ENCODE measurements at places on chromosomes 6 and 20.

DNA sequence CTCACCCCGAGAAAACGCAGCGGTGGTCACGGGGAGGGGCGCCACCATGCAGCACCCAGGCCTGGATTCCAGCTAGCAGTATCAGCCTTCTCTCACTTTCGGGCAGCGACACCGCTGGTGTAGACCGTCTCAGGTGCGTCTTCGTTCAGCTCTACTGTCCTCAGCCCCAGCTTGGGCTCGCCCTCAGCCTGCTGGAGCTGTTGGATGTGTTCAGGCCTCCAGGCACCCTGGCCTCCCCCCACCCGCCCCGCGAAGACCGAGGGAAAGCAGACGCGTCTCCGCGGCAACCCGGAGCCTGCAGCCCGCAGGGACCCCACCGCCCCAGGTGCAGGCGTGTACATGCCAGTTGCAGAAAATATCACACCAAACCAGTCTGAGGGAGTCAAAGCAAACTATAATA, 60.8 kb upstream of the CARMIL1 start:
- no peak for DNase-seq

- no peak for DNase-seq
Observed at GRCh38 chr6:82458147-82458546, 94.5 kb downstream of the TPBG start.

GRCh38 chr6:28105245-28105639, 19.2 kb upstream of the ZSCAN16 start:
- no peak for DNase-seq

GRCh38 chr20:40892642-40893041, 136.0 kb upstream of the TOP1 start:
- DNase-seq = no peak

DNA sequence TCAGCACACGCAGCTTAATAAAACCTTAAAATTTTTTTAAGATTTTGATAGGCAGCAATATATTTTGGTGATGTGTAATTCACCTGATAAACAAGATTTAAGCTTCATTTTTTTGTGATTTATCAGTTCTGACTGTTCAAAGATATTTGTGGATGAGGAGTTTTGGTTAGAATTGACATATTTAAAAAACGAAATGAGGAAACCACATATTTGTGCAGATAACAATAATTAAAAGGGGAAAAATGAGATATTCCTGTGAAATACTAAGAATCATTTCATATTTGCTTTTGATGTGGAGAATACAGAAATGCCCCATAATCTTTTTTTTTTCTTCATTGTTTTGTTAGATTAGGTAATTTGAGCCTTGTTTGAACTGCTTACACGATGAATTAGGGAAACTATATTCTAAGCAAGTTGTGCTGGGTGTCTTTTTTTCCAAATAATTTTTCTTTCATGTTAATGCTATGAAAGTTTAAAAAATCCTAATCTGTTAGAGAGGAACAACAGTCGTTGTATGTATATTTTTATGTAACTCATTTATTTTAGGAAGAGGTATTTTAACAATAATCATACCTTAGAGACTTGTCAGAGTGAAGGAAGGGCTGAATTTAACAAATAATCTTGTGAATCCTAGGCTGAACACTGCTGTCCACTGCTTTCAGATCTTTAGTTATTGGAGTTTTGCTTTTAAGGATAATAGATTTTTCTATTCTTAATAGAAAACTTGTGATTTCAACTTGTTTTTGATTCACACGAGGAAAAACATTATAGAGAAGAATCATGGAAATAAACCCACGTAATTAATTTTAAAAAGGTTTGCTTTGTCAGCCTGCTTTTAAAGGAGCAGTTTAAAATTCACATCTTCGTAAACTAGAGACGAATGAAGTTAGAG, 4.0 kb downstream of the ARID1B start:
- no peak for DNase-seq

DNA sequence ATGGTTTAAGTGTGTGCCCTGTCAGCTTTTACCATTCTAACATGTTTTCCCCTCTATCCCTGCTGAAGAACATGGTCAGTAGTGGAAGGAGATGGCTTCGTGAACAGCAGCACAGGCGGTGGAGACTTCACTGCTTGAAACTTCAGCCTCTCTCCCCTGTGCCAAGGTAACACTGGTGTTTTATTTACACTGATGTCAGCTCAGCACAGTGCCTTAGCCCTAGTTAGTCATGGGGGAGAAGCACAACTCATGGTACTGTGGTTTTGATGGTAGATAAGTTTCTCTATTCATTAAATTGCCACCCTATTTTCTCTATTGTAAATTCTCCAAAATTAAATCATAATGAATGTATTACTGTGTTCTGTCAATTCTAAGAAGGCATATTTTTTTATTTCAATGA, 56.6 kb downstream of the MTHFD1L start:
- no peak for DNase-seq

GRCh38 chr6:157961153-157961831, 20.4 kb upstream of the SYNJ2 start:
- DNase-seq = no peak

- DNase-seq = no peak
Observed at GRCh38 chr20:51529081-51529681, 13.3 kb downstream of the NFATC2 start.

GRCh38 chr6:158705386-158706126, 55.7 kb downstream of the SYTL3 start:
- DNase-seq = no peak

GRCh38 chr20:42756991-42757390, 432.7 kb downstream of the PTPRT start:
- no peak for DNase-seq

DNA sequence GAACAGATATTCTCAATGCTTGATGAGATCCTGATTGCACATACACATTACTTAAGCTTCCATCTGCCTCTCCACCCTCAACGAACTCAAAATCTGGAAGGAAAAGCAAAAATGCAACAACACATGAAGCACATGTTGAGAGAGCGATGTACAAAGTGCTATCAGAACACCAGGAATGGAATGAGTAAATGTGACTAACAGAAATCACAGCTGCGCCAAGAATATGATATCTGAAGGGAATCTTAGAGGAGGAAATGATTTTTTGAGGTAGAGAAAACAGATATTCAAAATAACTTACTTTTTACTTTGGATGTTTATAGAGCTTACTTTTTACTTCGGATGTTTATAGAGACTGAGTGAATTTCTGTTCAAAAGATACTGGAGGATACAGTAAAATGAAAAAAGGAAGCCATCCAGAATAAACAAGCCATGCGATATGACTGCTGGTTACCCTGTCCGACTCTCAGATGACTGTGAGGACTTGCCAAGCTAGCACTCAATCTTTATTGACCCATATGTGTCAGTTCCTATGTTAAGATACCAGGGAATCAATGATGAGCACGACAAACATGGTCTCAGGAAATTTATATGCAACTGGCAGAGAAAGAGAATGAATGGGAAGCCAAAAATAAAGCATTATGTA, 102.0 kb downstream of the SMLR1 start:
- DNase-seq = no peak

DNA sequence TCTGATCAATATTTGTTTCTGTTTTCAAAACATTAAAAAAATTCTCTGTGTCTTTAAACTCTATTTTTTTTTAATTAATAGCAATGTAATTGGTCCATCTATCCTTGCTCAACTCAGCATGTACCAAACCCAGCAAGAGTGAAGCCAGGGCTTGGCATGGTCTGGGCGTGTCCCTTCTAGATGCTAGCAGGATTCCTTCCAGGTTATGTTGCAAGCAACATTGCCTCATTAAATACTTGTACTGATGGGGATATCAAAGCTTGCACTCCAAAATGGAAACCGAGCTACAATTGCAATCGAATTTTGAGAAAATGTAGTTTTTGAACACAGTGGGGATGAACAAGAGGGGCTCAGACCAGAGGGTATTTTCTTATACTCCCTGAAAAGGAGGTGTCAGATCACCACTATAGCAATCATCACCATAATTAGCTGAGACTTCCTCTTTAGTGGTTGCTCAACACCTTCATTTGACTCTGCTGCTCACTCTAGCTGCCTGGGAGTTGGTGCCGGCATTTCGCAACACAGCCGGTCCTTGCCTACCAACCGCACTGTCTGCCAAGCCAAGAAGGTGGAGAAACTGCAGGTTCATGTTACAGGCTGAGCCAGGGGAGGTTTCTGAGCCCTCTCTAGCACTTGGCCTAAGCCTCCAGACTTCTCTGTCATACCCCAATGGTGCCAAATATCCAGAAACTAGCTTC, 67.8 kb upstream of the RALGAPA2 start:
- DNase-seq = no peak

GRCh38 chr6:2147766-2148448, 97.5 kb downstream of the GMDS start:
- no peak for DNase-seq

DNA sequence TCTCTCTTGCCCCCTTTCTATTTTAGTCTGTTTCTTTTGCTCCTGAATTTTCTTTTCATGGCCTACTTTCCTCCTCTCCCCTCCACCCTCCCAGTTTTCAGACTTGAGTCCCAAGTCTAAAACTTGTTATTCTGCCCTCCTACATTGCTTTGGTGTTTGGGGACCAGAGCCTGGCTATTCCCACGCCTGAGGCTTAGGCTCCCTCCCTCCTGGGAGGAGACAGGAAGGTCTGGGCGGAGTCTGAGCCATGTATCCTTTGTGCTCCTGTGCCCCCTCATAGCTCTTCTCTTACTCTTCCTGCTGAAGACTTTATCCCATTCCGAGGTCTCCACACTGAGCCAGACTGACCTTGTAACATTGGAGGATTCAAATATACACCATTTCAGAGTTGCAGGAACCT, 69.5 kb downstream of the DAAM2 start:
- DNase-seq = no peak

DNA sequence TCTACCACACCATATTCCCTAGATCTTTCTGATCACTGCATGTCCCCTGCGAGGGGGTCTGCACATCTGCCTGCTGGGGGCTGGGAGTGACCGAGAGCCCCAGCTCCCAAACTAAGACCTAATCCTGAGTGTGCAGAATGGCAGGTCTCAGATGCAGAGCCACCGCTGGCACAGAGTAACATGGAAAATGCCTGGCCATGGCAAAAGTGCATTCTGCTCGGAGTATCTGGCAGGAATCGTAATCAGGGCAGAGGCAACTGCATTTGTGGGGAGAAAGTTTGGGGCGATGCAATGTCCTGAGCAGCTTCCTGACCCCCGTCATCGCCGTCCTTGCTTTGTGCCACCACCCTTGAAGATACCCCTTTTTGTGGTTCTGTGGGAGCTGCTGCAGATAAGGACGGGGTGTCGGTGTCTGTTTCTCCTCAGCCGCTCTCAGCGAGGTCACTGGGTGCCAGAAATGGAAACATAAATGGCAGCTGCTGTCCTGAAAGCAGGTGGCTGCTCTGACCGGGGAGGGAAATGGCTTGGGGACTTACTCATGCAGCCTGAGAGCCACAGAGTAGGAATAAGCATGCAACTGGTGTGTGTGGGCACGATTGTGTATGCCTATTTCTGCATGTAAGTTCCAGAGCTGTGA, 157.9 kb downstream of the LY86 start:
- DNase-seq = no peak

- DNase-seq = no peak
Observed at GRCh38 chr6:158807515-158808441, 11.4 kb downstream of the EZR start.

DNA sequence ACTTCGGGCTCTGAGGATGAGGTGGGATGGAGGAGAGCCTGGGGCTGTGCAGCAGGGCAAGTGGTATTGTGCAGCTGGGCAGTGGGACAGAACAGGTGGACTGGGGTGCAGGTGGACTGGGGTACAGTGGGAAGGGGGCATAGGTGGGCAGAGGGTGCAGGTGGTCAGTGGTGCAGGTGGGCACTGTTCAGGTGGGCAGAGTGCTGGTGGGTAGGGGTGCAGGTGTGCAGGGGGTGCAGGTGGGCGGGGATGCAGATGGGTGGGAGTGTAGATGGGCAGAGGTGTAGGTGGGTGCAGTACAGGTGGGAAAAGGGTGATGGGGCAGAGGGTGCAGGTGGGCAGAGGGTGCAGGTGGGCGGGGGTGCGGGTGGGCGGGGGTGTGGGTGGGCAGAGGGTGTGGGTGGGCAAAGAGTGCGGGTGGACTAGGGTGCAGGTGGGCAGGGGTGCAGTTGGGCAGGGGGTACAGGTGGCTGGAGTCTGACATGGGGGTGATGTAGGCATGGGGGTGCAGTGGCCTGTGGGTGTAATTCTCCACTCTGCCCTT, 20.4 kb downstream of the BHLHE23 start:
- DNase-seq = no peak

DNA sequence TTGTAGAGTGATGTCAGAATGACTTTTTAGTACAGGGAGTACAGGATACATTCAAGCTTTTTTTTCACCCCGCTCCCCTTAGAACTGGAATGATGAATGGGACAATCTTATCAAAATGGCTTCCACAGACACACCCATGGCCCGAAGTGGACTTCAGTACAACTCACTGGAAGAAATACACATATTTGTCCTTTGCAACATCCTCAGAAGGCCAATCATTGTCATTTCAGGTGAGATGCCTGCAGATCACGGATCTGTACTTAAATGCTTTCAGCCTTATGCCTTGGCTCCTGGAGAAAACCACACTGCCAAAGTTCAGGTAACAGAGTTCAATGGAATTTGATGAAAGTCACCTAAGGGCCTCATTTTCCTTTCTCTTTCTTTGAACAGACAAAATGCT, 8.5 kb downstream of the TNFAIP3 start:
- DNase-seq = no peak

DNA sequence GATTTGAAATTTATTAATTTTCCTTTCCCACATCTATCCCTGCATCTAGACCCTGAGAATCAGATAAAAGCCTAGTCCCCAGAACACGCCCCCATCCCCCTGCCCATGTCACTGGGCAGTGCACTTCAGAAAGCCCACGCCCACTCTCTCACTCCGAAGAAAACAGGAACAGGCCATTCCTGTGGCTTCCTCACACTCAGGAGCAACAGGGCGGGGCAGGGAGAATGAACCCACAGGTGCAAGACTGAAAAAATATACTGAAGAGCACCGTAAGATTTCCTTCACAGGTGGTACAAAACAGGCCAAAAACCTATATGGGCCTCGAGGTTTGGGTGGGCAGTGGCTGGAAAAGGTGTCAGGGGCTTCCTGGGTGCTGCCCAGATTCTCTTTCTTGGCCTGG, 3.4 kb downstream of the OXT start:
- DNase-seq = no peak

GRCh38 chr6:125781314-125781868, 9.4 kb upstream of the NCOA7 start:
- DNase-seq = no peak

DNA sequence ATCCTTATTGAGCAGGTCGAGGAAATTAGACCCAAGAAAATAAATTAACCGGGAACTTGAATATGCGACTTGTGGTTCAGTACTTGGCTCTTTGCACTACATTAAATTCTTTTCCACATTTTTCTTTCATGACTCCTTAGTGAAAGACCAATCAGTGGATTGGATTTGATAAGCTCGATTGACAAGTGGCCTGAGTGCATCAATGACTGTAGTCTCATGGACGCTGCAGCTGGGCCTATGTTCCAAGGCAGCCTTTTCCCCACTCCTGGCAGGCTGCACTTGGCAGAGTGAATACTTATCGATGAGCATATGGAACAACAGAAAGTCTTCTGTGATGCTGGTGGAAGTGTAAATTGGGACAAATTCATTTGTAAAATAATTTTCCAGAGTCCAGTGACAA, 210.8 kb upstream of the EXOC2 start:
- DNase-seq = no peak
